Neural progenitor cell (in vitro differentiated cells): ENCODE measurements at places on chromosomes 12 and 14. TPM values are rescaled to one million over a fixed set of nuclear protein-coding genes. Genes with fewer than 3 reads are reported as not detected.

DNA sequence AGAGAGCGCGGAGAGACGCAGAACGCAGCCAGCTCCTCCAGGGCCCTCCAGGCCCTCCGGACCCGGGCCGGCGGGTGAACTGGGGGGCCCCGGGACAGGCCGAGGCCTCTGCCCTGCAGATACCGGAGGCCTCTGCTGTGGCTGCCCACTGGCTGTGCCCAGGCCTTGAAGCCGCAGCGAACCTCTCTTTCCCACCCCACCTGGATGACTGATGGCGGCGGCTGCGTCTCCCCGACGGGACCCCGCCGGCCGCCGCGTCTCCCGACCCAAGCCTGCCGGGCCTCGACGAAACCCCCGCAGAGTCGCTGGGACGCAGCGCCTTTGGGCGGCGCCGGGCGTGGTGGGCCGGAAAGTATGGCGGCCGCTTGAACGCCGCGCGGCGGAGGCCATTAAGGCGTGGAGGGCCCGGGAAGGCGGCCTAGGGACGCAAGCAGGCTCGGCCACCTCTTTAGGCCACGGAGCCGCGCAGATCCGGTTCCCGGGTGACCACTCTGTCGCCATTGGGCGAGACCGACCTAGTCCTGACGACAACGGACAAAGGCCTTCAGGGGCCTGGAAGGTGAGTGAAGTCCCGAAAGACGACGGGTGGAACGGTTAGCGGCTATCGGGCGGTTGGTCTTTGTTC, 8.4 kb upstream of the ERGIC2 start:
- no peak for DNase-seq
- no peaks in the 10 kb centered on the region for H3K27me3 ChIP-seq
- H3K36me3 ChIP-seq = no peaks in the 10 kb centered on the region
- H3K27ac ChIP-seq = no peak overlapping the region
- no peak overlapping the region for H3K4me3 ChIP-seq

DNA sequence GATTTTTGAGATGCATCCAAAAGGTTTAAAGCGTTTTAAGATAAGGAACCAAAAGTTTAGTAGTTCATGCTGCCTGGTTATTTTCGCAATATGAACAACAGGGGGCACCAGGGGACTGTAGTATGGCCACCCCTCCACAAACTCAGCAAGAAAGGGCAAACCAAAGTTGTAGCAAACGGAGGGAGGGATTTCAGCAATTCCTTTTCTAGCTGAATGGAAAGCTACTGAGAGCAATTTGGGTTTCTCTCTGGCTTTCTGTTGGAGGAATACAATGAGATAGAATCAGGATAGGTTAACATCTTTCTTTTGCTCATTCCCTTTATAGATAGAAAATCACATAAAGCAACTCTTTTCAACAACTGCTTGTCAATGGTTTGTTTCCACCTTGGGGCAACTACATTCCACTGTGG, 62.5 kb downstream of the DRAM1 start:
- H3K4me1 ChIP-seq = peaks cover 10% of the 10 kb centered on the region
- no peak overlapping the region for H3K4me3 ChIP-seq
- H3K36me3 ChIP-seq = no peaks in the 10 kb centered on the region
- no peak overlapping the region for H3K27ac ChIP-seq
- no peaks in the 10 kb centered on the region for H3K27me3 ChIP-seq

DNA sequence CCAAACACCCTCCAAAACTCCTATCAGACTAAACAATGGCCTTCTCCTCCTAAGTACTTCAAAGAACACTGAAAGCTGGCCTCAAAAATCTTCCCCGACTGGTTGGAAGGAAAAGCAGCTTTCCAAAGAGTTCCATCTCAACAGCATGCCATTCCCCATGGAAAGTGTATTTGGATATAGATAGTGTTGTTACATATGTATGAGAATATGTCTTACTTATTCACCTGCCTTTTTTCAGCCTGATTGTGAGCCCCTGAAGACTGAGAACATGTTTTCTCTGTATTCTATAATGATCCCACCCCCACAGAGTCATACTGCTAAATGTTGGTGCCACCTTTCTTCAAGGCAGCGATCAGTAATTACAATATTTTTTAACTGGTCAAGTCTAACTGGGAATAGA, 185.4 kb upstream of the G2E3 start:
- H3K27me3 ChIP-seq = no peaks in the 10 kb centered on the region
- H3K4me1 ChIP-seq = peaks cover 11% of the 10 kb centered on the region
- H3K36me3 ChIP-seq = no peaks in the 10 kb centered on the region
- no peak overlapping the region for H3K27ac ChIP-seq
- H3K4me3 ChIP-seq = no peak overlapping the region

DNA sequence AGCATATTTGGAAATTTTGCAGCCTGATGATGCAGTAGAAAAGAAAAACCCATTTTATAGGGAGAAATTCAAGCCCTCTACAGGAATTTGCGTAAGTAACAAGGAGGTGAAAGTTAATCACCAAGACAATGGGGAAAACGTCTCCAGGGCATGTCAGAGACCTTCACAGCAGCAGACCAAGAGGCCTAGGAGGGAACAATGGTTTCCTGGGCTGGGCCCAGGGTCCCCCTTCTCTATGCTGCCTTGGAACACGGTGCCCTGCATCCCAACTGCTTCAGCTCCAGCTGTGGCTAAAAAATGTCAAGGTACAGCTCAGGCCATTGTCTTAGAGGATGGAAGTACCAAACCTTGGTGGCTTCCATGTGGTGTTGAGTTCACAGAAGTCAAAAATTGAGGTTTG, 6.5 kb upstream of the KRT6C start:
- peaks cover 4% of the 10 kb centered on the region for H3K36me3 ChIP-seq
- H3K4me1 ChIP-seq = no peaks in the 10 kb centered on the region
- H3K27ac ChIP-seq = no peak overlapping the region

DNA sequence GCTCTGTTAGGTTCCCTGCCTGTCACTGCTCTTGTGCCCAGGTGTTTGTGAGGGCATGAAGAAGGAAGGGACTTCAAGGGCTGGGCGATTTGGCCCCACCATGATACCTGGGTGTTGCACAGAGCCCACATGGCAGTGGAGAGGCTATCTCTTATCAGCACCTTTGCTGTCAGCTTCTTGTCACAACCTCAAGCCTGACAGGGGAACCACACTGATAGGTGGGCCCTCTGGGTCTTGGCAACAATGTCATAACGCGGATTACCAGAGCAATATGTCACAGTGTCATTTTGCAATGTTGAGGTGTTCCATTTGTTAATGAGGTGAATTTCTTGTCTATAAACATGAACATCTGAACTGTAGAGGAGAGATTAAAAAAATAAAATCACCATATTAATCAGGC, 22.9 kb upstream of the CACNA1C start:
- no peak overlapping the region for H3K4me3 ChIP-seq
- H3K27ac ChIP-seq = no peak overlapping the region
- no peak for DNase-seq
- H3K27me3 ChIP-seq = peaks cover 22% of the 10 kb centered on the region

DNA sequence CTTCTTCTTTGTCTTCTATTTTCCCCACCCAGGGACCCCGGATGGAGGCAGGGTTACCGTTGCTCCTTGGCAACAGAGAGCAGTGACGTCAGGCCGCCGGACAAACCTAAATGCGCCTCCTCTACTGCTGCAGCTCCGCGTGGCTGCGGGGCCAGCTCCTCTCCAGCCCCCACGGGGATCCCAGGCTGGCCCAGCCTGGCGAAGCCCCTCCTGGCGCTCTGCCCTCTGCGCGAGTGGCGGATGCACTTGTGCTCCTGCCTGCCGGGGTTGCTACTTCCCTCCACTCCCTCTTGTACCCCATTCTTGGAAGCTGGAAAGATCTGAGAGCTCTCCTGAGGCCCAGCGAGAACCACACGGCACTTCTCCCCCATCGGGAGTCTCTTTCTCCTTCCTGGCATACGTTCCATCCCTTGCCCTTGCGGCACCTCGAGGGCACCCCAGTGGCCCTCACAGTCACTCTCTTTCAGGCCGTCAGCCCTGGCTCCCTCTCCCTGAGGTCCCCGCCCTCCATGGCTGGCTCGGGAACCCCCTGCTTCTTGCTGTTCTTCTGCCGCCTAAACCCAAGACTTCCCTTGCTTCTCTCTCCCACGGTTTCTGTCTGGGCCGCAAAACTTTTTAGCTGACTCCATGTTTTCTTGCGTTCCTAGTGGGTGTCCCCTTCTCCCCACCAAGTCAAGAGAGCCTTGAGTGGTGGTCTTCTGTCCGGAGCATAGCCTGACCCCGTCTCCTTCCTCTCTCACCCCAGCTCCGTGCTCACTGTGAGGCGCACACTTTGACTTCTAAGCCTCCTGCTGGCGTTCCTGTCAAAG, 121.7 kb downstream of the PAPOLA start:
- H3K27ac ChIP-seq = no peak overlapping the region
- no peaks in the 10 kb centered on the region for H3K27me3 ChIP-seq
- DNase-seq = no peak
- H3K4me3 ChIP-seq = no peak overlapping the region

DNA sequence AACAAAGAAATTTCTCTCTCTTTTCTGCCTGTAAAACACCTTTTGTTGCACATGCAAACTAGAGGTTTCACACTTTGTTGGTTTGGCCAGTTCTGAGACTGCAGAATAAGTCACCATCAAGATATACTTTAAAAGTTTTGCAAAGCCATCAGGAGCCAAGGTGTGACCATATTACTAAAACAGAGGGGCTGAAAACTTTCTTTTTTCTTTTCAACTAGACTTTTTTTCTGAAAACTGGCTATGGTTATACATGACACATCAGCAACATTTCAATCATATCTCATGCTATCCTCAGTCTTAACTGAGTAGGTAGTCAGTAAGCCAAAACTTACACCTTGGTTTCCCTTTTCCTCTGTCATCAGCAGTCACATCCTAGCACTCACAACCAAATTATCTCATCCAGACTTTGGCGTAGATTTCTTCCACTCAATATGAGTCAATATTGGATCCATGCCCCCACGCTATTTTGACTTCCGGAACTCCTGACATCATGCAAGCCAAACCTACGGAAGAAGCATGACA, 4.1 kb upstream of the IFNG start:
- H3K27ac ChIP-seq = no peak overlapping the region
- H3K27me3 ChIP-seq = no peaks in the 10 kb centered on the region
- no peak for DNase-seq
- no peak overlapping the region for H3K4me3 ChIP-seq

DNA sequence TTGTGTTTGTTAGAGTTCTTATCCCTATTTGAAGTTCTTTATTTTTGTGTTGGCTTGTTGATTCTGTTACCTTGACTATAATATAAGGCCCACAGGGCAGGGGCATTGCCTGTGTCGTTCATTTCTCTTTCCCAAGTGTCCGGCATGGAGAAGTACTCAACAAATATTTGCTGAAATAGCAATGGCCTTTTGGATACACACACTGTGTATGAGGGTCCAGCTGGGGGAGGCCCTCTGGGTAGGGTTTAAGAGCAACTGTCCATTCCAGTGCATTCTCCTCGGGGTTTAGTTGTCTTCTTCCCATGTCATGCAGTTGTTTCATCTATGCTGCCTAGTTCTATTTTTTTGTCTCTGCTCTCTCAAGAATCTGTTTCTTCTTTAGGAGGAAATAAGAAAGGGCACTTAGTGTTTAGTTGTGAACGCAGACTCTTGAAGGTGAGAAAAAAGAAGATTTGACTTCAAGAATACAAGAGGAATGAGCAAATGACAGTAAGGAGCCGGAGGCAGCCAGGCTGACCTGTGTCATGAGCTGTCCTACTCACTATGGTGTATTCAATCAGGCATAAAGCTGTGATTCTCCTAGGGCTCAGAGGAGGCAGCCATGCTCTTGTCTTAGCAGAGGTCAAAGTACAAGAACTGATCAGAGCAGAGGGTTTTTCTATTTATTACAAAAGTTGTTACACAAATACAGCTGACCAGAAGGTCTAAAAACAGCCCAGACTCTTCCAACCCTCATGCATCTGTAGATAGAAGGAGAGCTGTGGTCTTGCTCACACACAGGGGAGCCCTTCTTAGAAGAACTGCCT, 10.2 kb downstream of the ERG28 start:
- H3K4me3 ChIP-seq = no peak overlapping the region
- H3K36me3 ChIP-seq = no peaks in the 10 kb centered on the region
- H3K4me1 ChIP-seq = no peaks in the 10 kb centered on the region
- no peak for DNase-seq

- H3K27ac ChIP-seq = no peak overlapping the region
- H3K36me3 ChIP-seq = no peaks in the 10 kb centered on the region
- no peak overlapping the region for H3K4me3 ChIP-seq
- DNase-seq = no peak
- H3K27me3 ChIP-seq = no peaks in the 10 kb centered on the region
Observed at GRCh38 chr12:131283191-131283861, 329.6 kb downstream of the ADGRD1 start.

- H3K4me3 ChIP-seq = no peak within 1 kb of the TSS
- no peaks in the 10 kb centered on the region for H3K4me1 ChIP-seq
- no peak for DNase-seq
- no peaks in the 10 kb centered on the region for H3K36me3 ChIP-seq
- no peak within 1 kb of the TSS for H3K27ac ChIP-seq
- no peaks in the 10 kb centered on the region for H3K27me3 ChIP-seq
Observed at GRCh38 chr12:11134305-11134704, at the start of gene TAS2R30. TSS of gene TAS2R30 (minus strand) at chr12:11134644. CDS start at chr12:11134244, 400 bp downstream.

GRCh38 chr12:109291117-109291516, 18.0 kb downstream of the FOXN4 start:
- peaks cover 19% of the 10 kb centered on the region for H3K4me1 ChIP-seq
- DNase-seq = no peak
- H3K36me3 ChIP-seq = no peaks in the 10 kb centered on the region

GRCh38 chr12:47864646-47865235, 40.1 kb downstream of the VDR start:
- H3K27ac ChIP-seq = no peak overlapping the region
- H3K4me3 ChIP-seq = no peak overlapping the region
- H3K36me3 ChIP-seq = no peaks in the 10 kb centered on the region
- DNase-seq = no peak

DNA sequence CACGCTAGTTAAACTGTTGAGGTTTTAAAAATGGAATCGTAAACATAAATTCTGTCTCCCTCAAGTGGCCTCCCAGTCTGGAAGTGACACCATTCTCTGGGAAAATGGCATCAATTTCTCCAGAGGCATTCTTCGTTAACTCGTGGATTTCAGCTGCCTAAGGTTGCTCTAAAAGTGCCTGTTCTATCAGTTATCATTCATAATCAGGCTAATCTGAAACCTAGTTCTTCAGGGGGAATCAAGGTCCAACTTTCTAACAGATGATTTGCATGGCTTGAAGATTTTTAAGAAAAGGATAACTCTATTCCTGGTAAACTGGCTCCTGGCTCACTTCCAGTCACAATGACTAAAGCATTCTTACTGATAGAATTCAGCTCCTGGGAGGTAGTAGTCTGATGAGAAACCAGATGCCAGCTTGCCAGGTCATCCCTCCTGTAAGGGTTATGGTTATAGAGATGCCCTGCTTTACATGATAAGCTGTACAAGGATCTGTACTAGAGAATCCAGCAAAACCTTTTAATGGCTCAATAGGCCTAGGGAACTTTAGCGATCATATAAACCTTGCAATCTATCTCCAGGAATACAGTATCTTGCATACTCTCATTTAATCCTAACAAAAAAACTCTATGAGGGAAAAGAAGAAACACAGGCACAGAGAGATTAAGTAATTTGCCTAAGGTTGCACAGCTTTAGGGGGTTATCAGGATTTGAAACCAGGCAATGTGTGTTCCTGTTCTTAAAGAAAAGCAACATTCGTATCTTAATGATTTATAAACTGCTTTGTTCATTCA, 1.5 kb downstream of the L3HYPDH start:
- no peak for DNase-seq
- H3K36me3 ChIP-seq = peaks cover 5% of the 10 kb centered on the region
- H3K27ac ChIP-seq = no peak overlapping the region

- DNase-seq = peak; percentile 5
- no peaks in the 10 kb centered on the region for H3K27me3 ChIP-seq
- H3K4me1 ChIP-seq = peaks cover 14% of the 10 kb centered on the region
- H3K4me3 ChIP-seq = no peak overlapping the region
Observed at GRCh38 chr14:34359420-34360117, 102.5 kb downstream of the SPTSSA start.

OTX2 gene
- 453 and 513 TPM in 2 replicates for total RNA-seq

SLC10A1 gene
- not detected in 2 replicates for total RNA-seq

ARHGAP9 gene
- 0.62 TPM in 1 of 2 replicates, not detected in the other for total RNA-seq

ULK1 gene
- total RNA-seq = 4.9 and 16.0 TPM in 2 replicates

MORN3 gene
- total RNA-seq = 0.19 and 1.3 TPM in 2 replicates
